Esophagus squamous epithelium (tissue), 5 donors: ENCODE measurements at places on chromosomes 1 and 21.

DNA sequence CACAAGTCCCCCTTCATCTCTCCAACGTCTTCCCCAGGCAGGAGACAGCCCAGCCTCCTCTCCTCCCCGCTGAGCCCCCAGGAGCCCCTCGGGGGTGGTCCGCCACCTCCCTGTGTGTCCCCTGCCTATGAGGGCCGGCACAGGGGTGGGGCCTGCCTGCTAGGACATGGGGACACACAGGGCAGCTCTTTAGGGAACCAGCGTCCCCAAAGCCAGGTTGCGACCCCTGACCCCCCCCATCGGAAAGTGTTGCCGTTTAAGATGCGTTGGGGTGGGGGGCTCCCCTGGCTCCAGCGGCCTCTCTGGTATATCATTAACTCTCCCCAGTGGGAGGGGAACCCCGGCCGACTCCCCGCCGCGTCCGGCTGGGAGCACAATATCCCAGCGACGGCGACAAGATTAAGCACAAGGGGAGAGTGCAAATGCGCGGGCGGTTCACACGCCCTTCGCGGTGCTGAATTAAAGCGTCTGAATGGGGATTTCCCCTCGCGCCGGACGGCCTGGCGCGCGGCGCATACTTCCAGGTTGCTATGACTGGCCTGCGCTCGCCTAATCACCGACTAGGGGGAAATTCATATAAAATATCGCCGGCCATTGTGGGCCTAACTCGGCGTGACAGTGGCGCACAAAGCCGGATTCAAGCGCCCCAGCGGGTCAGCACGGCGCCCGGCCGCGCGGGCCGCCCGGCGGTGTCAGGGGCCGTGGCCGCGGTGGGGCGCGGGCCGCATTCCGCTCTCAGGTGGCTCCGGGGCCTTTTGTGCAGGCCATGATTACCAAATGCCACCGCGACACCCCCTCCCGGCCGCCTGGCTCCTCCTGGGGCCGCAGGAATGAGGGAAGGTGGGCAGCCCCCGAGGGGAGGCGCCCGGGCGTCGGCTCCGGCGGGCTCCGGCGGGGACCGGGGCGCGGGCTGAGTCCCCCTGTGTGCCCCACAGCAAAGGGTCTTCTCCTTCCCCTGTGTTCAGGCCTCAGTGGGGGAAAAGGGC is 30.9 kb downstream of the WNT3A start:
- DNase-seq = no peak

GRCh38 chr1:231964961-231965360 is 338.4 kb downstream of the DISC1 start:
- no peak for DNase-seq

- DNase-seq = no peak
These were observed 10.5 kb downstream of the BCAR3 start for GRCh38 chr1:93671099-93671621.

GRCh38 chr1:229427572-229427971 is 6.3 kb downstream of the ACTA1 start:
- DNase-seq = no peak

- no peak for DNase-seq
These were observed 27.8 kb downstream of the THEM4 start for GRCh38 chr1:151881479-151881878.

GRCh38 chr21:32484706-32485380 is 72.3 kb downstream of the EVA1C start:
- DNase-seq = no peak

DNA sequence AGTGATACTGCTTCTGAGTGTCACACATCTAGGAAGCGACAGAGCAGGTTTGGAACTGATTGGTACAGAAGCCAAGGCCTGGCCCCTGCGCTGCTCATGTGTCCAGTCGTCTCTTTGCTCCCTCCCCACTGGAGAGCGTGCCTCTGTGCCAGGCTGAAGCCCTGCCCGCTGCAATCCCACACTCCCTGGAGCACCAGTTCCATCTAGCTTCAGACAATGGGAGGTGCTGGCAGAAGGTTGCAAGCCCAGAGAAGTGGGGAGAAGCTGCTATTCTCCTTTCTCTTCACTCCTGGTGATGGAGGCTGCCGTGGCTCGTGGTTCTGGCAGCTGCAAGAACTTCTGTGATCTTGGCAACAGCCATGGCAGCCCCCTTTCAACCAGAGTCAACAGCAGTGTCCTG is 250.9 kb downstream of the MATN1 start:
- no peak for DNase-seq

- DNase-seq = no peak
These were observed 18.4 kb downstream of the RIT1 start for GRCh38 chr1:155892796-155893195.

DNA sequence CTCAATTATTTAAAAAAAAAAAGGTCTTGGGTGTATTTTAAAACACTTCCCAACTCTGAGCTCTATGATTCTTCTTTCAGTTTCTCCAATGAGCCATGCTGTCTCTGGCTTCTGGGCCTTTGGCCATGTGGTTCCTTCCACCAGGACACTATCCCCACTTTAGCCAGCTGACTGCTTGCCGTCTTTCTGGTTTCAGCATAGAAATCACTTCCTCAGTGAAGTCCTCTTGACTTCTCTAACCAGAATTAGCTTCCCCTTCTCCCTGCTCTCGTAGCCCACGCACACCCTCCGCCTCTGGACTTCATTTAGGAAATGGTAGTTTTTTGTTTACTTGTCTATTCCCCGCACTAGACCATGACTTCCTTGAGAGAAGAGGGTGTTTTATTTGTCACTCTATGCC is 1.1 kb upstream of the DIO1 start:
- no peak for DNase-seq

DNA sequence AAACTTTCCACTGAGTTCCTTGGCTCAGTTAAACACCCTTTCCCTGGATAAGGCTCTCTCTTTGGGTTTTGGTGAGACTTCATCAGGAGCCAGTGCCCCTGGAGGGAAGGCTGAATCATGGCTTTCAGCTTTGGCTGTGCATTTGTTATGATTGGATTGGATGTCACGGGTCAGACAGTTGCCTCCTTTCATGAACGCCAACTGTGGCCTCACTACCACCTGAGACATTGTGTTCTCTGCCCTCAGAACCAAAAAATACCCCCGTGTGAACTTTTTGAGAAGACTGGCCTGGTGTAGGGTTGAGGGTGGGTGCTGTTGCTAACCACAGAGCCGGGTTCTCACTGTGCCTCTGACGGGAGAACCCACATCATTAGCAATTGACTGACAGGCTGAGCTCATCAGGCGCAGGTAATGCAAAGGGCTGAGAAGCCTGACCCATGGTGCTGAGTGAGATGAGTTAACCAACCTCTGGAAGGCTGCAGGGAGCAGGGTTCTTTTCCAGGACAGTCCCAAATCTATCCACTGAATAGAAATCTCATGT is 65.6 kb downstream of the HHAT start:
- no peak for DNase-seq

DNA sequence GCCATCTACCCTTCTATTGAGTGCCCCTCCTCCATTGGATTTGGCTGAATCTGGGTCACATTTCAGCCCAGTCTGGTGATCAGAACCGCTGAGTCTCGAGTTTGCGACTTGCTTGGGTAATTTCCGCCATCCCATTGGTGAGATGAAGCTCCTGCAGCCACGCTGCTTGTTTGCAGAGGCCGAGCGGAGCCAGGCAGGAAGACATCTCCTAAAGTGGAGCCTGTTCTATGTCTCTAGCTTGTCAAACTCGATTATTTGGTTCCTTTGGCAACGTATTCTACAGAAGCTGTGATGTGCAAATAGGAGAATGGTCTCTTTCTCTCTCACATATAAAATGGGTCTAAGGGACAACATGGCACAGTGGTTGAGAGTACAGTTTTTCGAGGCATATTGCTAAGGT is 206.8 kb upstream of the PLXNA2 start:
- DNase-seq = no peak

- no peak for DNase-seq
These were observed 7.3 kb upstream of the HPCAL4 start for GRCh38 chr1:39698568-39698967.

- DNase-seq = no peak
These were observed 208.5 kb upstream of the DAB1 start for GRCh38 chr1:57632401-57632800.

DNA sequence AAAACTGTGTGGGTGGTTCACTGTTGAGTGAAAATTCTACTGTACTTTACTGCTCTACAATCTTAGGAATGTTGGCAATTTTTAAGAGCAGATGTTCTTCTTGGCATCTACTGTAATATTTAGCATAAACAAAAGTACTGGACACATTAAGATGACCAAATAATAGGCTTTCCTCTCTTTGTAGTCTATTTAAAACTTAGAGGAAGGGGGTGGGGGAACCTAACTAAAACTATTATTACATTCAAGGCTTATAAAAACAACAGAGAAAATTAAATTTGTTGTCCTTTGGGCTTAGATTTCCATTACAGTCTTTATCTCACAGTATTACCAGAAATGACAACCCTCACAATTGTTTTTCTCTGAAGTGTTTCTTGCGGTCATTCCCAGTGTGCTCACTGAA is 181.2 kb downstream of the PLPPR4 start:
- DNase-seq = no peak

DNA sequence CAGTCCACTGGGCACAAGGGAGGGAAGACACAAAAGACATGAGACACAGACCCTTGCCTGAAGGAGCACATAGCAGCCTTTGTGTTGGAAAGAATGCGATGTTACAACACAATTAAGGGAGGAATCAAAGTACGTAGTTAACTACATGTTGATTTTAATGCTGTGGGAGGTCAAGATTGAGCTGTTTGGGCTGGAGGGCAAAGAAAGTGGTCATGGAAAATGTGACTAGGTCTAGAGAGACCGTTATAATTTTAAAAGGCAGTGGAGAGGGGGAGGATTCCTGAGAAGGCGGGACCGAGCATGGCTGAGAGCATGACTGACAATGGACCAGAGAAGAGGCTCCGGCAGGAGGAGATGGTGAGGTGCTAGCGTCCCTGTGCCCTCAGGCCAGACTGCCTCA is 111.8 kb upstream of the ATP1A1 start:
- no peak for DNase-seq

GRCh38 chr1:218123968-218124367 is 161.1 kb upstream of the RRP15 start:
- DNase-seq = no peak

- DNase-seq = no peak
These were observed 598.1 kb upstream of the ADGRL4 start for GRCh38 chr1:79604490-79605198.

- no peak for DNase-seq
These were observed 80.6 kb upstream of the IPO9 start for GRCh38 chr1:201748335-201748734.

DNA sequence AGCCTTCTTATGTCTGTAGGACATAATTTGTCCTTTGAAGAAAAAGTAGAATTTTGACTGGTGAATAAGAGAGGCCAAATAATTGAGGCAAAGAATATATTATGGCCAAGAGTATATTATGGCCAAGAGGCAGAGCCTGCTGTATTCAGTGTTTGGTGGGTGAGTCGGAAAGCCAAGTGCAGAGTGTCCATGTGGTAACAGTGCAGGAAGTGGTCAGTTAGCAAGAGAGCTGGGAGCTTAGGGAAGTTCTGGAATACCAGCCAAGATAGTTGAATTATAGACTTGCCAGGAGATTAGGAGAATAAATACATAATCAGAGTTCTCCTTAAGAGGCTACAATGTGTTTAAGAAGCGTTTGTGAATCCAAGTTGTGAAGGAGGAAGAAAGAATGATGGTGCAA is 131.5 kb upstream of the LMO4 start:
- DNase-seq = no peak

- no peak for DNase-seq
These were observed 25.9 kb upstream of the MFSD2A start for GRCh38 chr1:39928809-39929587.

DNA sequence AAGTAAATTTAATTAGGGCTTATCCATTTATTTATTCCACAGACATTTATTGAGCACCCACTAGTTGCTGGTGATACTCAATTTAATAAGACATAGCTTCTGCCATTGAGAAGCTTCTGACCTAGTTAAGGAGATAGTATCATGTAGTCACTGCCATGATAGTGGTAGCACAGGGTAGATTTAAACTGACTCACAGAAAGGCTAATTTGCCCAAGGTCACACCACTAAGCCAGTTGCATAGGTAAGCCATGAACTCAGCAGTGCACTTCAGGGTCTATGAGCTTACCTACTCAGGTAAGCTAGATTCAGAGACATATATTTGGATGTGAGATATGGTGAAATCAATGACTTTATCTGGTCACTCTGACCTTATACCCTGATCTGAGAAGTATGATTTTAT is 168.4 kb downstream of the TNFSF18 start:
- no peak for DNase-seq

DNA sequence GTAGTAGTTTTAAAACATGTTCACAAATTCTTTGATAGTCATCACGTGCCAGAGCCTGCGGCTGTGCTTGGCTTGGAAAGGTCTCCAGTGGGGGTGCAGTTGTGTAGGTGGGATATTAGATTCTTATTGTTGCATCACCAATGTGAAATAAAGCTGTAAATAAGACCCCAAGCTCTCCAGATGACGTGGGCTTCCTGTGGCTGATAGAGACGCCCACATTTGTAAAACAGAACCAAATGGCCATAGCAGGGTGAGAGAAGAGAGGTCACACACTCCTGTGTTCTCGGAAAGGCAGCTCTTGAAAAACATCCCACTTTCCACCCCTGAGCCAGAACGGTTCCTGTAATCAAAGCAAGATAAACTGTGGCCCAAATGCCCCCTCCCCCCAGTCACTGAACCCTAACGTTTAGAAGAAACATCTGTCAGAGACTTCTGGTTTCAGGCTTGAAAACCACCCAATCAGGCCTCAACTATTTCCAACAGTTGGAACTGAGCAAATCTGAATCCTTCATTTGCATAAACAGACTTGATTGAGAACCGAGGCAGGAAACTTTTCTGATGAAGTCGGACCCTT is 6.6 kb upstream of the NTPCR start:
- DNase-seq = no peak

DNA sequence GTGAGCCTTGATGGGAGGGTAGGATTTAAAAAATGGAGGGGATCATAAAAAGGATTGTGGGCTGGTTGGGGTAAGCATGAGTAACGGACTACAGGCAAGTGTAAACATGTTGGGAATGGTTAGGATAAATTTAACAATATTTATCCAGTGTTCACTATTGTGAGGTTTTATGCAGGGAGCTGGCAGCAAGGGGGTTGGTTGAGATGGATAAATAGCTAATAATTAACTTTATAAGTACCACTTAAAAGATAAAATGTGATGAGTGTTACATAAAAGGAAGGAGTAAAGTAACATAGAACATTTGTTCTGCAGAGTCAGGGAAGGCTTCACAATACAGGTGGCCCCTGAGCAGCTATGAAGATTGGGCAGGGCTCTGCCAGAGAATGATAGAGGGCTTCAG is 109.0 kb downstream of the NGF start:
- DNase-seq = no peak

- DNase-seq = no peak
These were observed 52.1 kb downstream of the SLC35D1 start for GRCh38 chr1:67001682-67002425.

- no peak for DNase-seq
These were observed 20.8 kb upstream of the C1orf159 start for GRCh38 chr1:1136547-1137230.
